A549 treated with AZD2906 at 1 μM for 4 hours (cell line): ENCODE measurements at places on chromosomes 6 and 20. TPM values are rescaled to one million over a fixed set of nuclear protein-coding genes. Genes with fewer than 3 reads are reported as not detected.

TINAG gene
- 0.20 TPM in 1 of 5 replicates, not detected in the others for total RNA-seq

LPA gene
- total RNA-seq = 0.06 to 0.15 TPM (median 0.07 TPM) in 5 replicates

EMILIN3 gene
- 0.34 to 0.73 TPM (median 0.57 TPM) in 5 replicates for total RNA-seq

BPIFB2 gene
- total RNA-seq = not detected in 5 replicates

FBXL4 gene
- 4.4 to 6.0 TPM (median 5.9 TPM) in 5 replicates for total RNA-seq
